ENCODE measurements at places on chromosomes 3 and 15.

GRCh38 chr3:87997966-87998365 is 60.8 kb downstream of the CGGBP1 start:
- no peak for DNase-seq

GRCh38 chr3:105480768-105481167 is 114.1 kb downstream of the ALCAM start:
- DNase-seq = no peak

DNA sequence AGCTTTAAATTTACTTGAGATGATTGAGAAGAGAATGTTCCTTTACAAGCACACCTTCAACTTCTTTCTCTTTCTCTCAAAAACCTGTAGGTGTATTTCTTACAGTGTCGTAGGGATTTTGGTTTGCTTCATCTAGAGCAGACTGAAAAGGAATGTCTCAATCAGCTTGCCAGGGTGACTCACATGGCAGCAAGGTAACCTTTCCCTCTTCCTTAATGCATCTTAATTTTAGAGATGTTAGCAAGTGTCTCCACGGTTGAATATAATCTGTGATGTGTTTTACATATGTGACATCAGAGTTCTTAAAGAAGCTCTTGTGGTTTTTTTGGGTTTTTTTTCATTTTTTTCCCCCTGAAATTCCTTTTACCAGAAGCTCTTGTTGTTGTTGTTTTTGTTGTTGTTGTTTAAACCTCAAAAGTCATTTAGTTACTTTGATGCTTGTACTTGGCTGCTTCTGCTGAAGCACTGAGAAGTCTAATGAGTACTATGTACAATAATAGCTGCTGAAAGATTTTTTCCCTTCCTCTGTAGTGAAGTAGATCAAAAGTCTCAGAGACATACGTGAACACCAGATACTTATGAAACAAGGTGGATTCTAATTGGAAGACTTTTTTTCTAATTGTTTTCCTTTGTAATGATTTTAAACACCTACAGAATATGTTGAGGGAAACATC is 83.1 kb downstream of the RETNLB start:
- DNase-seq = no peak

DNA sequence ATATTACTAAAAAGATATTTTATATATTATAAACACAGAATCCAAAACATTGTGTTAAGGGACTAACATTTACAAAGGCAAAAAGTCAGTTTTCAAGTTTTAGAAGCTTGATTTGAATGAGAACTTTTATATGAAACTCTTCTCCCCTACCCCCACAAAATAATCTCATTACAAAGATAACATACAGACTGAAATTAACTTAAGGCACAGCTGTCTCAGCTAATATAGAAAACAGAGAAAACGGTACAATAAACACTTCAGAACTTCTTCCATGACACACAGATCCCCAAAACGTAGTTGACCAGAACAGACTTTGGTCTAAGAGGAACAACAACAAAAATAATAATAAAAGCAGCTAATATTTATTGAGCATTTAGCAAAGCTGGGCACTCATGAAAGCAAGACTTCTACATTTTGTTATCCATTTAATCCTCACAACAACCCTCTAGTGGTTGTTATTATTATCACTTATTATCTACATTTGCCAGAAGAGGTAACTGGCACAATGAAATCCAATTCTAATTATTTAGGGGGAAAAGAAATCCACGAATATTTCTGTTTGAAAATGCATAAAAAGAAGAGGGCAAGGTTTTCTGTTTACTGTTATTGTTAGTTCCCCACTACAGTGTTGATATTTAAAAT is 68.1 kb downstream of the PFN2 start:
- DNase-seq = no peak

GRCh38 chr3:154285221-154285620 is 39.1 kb downstream of the DHX36 start:
- no peak for DNase-seq

- no peak for DNase-seq
Measured at GRCh38 chr3:162971715-162972114, 1475.1 kb downstream of the OTOL1 start.

GRCh38 chr15:81255315-81255957 is 58.8 kb downstream of the IL16 start:
- no peak for DNase-seq

DNA sequence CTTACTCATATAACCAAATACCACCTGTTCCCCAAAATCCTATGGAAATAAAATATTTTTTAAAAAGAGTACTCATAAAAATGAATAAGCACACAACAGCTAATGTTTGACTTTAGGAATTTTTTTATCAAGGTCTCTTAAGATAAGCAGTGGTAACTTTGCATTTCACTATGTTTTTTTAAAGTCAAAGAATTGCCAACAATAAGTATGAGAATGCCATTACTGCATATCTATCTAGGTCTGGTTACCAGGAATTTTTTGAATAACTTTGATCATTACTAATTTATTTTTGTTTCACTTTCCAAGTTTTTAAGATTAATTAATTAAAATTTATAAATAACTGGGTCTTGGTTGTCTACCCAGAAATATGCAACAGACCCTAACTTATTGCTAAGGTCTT is 41.5 kb downstream of the PLSCR4 start:
- DNase-seq = no peak

GRCh38 chr3:182005701-182006100 is 294.0 kb downstream of the SOX2 start:
- no peak for DNase-seq

- DNase-seq = peak; percentile 23
Measured at GRCh38 chr3:172138792-172139507, 99.6 kb downstream of the FNDC3B start.

GRCh38 chr15:74212494-74212893 is 9.9 kb upstream of the STRA6 start:
- DNase-seq = no peak

DNA sequence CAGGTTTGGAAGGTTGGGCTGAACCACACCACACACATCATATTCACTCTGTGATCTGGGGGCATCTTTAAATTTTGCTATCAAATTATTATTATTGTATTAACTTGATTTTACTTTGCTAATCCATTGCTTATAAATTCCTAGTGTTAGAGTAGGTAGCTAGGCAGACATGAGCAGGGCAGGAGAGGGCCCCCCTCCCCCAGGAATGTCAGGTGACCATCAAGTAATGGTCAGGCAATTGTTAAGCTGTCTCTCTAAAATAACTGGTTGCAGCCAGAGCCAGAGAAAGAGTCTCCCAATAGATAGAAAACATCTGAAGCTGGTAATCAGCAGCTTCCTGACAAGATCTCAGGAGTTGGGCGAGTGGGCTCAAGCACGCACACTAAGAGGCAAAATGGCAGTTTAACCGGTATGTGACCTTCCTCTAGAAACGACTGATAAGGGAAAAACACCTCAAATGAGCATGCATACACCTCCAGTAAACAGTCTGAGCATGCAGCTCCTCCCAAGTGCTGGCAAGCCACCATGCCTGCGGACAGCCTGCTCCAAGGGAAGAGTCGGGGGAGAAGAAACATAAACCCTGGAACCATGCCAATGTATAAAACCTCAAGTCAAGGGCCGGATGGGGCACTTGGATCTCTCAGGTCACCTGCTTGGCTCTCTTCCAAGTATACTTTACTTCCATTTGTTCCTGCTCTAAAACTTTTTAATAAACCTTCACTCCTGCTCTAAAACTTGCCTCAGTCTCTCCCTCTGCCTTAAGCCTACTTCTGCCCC is 3.1 kb upstream of the CXCR6 start:
- DNase-seq = no peak

DNA sequence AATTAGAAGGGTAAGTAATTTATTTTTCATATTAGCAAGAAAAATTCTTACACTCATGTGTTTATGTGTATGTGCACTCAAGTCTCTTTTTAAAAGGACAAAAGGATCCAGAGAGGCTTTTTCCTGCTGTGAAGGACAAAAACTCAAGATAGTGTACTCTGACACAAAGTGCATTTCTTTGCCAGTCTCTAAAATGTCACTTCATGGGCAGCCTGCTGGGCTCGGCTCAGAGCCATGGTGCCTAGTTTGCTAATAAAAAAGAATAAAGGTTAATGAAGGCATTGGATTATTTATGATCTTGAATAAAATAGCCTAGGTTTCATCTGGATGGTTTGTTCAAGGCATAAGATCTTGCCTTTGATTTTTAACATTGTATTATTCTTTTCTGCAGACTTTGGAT is 989.0 kb downstream of the TBL1XR1 start:
- DNase-seq = no peak

DNA sequence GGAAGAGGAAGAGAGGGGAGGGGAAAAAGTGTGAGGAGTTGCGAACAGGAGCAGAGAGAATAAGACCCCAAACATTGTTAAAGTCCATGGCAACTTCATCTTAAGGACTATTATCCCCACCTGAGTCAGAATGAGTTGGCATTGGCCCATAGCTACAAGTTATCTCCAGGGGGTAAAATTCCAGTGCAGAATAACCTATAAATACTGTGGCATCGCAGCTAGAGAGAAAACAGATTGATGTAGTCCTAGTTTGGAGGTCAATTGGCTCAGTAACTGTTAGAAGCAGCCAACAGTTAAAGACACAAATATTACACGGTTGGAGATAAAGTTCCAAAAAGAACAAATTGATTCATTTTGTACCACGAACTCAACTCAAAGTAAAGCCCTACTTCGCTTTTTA is 313.9 kb upstream of the CCDC54 start:
- DNase-seq = no peak

DNA sequence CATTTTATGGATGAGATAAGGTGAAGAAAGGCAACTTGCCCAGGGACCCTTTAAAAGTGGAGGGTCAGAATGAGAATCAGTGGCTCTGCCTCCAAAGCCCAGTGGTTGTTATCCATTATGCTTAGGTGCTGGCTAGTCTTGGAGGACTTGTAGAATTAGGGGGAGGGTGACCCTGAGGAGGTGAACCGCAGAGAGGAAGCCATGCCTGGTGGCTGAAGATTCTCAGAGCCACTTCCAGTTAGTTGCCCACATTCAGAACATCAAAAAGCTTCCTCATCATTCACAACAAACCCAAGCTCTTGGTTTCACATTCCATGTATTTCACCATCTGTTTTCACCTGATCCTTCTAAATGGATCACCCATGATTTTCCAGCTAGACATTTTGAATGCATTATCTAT is 11.2 kb downstream of the EBLN2 start:
- no peak for DNase-seq

DNA sequence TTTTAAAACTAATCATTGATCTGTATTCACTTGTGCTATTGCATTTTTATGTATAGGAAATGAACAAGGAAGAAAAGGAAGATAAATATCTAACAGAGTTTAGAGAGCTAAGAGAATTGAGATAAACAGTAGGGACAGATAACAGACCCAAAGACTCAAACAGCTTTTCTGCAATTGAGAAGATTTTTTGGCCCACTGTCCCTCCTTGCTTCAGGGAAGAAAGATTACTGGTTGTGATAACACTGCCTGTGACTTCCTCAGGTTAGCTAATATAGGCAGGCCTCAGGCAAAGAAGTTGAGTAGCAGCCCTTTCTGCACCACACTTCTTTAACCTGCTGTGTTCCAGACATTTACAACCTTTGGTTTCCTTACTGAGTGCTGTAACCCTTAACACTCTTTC is 2.7 kb upstream of the COX17 start:
- no peak for DNase-seq

DNA sequence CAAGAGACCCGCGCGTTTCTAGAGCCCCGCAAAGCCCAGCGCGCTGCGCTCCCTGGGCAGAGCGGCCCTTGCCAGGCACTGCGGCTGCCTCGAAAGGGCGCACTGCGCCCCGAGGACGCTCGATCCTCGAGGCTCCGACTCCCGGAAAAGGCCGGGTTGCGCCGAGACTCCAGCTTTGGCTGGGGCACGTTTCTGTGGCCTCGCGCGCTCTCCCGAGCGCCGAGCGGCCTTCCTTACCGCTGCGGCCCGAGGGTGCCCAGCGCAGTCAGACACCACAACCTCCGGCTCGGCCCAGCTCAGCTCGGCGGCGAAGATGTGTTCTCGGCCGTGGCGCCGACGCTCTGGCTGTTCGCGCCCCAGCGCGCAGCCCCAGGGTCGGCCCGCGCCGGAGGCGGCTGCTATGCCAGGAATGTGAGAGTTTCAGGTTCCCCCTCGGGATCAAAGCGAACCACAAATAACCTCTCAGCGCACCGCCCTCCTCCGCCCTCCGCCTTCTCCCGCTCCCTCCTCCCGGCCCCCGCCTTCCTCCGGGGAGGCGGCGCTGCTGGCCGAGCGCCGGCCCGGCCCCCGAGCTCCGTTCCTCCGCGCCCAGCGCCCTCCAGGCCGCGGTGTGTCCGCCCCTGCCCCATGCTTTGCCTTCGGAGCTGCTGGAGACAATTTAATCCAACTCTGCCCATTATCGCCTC is at the start of gene AMOTL2:
Gene AMOTL2 (minus strand): TSS at position 343 of the 686 bp plus-strand sequence. CDS start 3,014 bp downstream, outside the sequence.
- no peak for DNase-seq

- no peak for DNase-seq
Measured at GRCh38 chr15:84944311-84944710, 37.3 kb upstream of the PDE8A start.

DNA sequence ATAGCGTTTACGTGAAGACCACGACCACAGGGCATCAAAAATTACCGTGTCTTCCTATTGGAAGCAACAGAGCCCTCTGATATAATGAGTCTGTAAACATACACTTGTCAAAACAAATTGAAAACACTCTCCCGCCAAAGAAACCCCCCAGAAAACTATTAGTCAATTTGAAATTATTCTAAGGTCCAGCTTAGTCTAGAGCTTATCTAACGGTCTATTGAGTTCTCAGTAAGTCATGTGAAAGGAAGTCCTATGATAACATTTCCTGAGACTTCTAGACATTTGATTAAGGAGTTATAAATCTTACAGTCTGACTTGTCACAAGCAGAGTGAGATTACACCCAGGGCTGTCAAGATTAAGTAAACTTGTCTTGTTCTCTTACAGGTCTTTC is 356.3 kb downstream of the FOXP1 start:
- DNase-seq = no peak

- no peak for DNase-seq
Measured at GRCh38 chr15:63480441-63480821, 24.0 kb upstream of the USP3 start.

DNA sequence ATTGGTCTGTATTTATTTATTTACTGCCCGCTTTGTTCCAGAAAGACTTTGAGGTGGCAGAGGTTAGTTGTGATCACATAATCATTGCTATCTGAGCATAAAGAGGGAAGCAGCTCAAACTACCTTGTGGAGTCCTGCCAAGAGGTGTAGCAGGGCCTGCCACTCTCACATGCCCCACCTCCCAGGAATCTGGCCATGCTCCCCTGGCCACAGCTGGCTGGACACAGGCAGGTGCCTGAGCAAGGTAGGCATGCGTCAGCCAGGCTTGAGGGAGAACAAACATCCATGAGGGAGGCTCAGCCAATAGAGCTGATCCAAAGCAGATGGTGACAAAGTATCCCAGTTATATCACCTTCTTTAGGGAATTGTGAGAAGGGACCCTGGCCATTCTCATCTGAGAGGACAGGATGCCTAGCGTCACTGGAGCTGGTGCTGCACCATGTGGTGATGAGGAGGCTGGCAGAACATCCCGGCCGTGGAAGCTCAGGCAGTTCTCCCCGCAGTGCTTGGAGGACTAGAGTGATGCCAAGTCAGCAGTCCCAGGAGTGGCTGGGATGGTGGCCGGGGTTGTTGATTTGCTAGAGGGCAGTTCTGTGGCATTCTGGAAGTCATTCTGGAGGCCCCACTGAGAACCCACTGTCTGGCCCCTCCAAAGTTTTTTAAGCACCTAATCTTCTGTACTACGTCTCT is 6.8 kb upstream of the POLG start:
- DNase-seq = no peak

- DNase-seq = no peak
Measured at GRCh38 chr15:72599855-72600464, 54.5 kb upstream of the GOLGA6B start.
